NCI-H1930 (cell line): ENCODE measurements at places on chromosomes 6 and 20.

DNA sequence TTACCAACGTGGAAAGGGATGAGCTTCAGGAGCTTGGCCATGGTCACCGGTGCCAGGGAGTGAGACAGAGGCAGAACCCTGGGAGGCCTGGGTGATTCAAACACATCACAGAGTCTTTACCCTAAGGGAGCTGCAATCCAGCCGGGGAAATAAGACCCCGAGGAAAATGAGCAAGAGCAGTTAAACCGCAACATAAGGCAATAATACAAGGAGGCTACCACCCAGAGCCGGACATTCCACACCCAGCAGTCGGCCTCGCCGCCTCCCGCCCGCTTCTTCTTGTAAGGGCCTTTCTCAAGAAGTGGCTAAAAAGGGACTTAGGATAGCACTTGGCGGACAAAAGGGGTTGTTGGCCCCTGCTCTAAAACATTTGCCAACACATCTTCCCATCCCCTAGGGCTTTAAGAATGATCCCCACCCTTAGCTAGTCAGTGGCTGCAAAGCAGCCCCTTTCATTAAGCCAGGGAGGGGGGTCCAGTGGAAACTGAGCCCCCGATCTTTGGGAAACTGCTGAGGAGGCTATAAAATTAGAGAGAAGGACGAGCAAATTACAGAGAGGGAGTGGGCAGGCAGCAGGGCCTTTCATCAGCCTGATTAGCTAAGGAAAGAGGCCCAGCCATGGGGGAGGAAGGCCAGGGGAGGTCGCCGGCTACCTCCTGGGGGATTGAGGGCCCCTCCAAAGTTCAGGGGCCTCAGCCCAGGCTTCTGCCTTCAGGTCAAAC is 34.3 kb downstream of the SNX5 start:
- DNase-seq = no peak

DNA sequence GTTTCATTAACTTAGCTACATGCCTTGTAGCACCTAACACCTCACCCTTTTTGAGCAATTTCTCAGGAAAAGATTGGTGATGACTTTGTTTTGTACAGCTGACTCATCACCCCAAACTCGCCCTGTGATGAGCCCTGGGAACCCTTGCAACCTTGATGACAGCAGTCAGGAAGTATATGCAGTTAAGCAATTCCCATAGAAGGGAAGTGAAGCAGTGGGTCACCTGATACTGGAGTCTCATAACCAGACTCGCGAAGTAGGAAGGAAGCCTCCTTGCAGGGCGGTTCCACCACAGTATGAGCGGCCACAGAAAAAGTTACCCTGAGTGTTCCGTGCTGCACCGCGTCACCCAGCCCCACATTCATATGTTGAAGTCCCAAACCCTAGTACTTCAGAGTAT is 82.0 kb upstream of the EDN1 start:
- no peak for DNase-seq

DNA sequence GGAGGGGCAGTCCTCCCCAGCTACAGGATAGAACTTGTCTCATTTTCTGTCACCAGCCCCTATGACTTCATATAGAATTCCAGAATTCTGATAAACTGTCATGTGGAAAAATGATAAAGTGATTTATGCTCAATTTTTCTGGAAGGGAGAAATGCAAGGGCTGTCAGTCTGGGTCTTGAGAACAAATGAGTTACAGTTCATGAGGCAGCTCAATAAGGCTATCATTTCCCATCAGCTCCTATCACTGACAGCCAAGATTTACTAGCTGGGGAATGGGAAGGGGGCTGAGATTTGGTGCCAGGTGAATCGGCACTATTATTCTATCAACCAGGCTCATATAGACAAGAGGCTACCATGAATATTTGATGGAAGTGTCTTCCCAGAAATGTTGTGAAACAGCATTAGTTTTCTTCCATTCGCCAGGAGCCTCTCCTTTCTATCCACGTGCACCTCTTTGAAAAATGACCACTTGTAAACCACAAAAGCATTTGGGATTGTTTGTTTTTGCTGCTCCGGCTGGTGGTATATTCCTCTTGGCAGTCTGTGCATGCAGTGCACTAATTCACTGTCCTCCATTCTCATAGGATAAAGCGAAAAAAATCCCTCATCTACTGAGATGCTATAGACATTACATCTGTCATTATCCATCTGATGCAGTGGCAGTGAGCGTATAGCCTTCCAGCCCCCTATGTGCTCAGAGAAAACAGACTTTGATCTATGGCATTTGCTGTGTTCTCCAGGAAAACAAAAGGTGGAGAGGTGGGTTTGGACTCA is 528.7 kb upstream of the RNF217 start:
- no peak for DNase-seq

- DNase-seq = no peak
Measured at GRCh38 chr20:54385746-54386145, 89.6 kb upstream of the DOK5 start.

DNA sequence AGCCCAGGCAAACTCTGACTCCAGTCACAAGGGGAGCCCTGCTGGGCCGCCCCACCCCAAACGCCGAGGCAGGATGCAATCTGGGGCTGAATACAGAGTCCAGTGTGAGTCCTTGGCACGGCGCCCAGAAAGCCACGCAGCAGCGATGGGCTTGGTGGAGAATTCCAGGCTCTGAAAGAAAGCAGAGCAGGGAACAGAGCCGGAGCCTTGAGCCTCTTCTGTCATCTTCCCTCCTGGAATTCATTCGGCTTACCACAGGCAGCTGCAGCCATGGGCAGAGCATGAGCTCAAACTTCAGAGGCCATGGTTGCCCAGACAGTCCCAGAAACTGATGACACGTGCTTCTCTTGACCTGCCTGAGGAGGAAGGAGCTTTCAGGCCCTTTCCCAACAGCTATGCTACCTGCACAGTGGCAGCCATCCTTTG is 441.1 kb upstream of the JARID2 start:
- DNase-seq = no peak

DNA sequence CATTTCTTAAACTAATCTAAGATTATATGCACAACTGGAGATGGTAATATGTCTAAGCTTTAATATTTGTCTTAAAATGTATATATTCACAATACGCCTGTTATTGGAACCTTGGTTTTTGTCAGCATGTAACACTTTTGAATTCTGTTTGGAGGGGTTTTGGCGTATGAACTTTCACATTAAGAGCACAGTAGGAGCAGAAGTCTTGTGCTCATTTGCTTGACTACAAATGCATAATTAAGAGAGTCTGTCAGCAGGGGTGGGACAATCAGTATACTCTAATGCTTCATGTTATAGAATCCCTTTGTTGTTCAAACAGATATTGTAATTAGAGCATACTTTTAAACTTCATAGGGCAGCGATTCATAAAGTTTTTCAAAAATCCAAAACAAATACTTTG is 112.8 kb downstream of the QKI start:
- DNase-seq = no peak

- DNase-seq = no peak
Measured at GRCh38 chr6:43695215-43695966, 7.8 kb upstream of the MRPS18A start.

GRCh38 chr6:35688605-35689322 is at the start of gene FKBP5:
FKBP5 (minus strand) TSS chr6:35688915; CDS start chr6:35642824, 46,091 bp downstream.
- DNase-seq = peak; percentile 74

- DNase-seq = no peak
Measured at GRCh38 chr20:32672394-32672981, 1.3 kb downstream of the C20orf203 start.

GRCh38 chr6:39377539-39377950 is 55.0 kb upstream of the KCNK16 start:
- peak; percentile 49 for DNase-seq

DNA sequence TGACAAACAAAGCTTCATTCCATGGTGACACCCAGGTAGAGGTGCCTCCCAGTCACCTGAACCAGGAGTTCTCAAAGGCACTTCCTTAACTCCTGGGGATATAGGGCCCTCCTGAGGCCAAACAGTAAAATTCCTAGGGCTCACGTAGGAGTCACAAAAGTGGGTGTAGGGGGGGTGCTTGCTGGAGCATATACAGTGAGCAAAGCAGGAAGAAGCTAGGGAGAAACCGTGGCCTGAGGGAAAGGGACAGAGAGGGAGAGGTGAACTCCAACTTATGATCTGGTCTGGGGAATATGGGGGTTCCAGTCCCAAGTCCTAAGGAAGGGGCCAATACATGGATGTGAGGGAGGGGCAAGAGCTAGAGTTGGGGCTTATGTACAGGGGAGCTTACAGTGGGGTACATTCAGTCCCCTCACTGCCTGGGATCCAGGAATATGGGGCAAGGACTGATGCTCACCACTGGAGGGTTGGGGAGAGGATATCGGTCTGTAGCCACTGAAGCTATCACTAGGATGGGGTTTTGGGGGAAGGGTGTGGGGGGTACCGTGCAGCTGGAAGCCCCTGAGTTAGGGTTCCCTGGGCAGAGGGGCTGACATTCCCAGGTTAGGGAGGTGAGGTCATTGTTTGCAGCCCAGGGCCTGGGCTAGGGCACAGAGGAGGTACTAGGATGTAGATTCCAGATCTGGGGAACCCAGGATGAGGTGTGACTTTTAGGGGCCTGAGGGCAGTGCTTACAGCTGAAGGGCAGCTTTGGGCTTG is 950 bp downstream of the PEDS1 start:
- no peak for DNase-seq
